ENCODE measurements at places on chromosomes 12 and 14.

GRCh38 chr14:95679148-95679815, 6.9 kb upstream of the TCL1B start:
- DNase-seq = no peak

GRCh38 chr14:75514673-75515628, 7.3 kb upstream of the BATF start:
- DNase-seq = no peak

GRCh38 chr14:104892531-104893434, 27.7 kb downstream of the CEP170B start:
- DNase-seq = no peak

- no peak for DNase-seq
These were observed 112.5 kb upstream of the MED13L start for GRCh38 chr12:116389990-116390389.

DNA sequence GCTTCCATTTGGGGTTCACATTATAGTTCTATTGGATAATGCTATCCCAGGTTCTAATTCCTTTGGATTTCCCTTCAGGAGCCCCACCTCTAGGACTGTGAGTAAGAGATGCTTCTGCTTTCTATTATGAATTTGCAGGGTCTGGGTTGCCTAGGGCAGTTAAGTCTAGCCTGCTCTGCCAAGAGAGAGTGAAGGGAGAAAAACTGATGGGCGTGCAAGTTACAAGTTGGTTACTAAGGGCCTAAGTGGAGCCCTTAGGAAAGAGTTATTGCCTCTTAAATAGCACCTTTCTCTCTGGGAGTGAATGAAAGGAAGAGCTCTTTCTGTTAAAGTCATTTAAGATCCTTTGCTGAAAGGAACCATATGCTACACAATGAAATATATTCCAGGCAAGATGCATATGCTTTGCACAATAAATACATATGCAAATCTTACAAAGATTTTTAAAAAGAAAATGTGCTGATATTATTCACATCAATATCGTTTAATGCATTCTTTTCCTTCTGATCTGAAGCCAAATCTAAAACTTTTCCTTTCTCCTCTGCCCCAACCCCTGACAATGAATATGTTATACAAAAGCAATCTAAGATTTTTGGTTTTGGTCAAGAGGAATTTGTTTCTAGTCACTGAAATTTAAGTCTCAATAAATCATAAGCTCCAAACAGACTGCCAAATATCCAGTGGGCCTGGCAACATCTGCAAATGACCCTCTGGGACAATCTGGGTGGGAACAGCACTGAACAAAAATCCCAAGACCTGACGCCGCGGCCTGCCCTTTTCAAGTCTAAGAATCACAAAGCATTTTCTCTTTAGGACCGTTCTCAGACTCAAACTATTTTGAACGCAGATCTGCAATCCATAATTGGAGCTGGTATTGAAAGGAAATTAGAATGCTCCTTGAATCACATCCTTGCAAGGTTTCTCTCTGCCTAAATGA, 586.7 kb downstream of the ETNK1 start:
- no peak for DNase-seq

DNA sequence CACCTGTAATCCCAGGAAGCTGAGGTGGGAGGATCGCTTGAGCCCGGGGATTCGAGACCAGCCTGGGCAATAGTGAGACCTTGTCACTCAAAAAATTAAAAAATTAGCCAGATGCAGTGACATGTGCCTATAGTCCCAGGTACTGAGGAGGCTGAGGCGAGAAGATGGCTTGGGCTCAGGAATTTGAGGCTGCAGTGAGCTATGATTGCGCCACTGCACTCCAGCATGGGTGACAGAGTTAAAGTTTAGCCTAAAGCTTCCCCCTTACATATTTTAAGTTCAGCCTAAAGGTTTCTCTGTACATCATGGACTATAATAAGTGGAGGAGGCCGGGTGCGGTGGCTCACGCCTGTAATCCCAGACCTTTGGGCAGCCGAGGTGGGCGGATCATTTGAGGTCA, 70.1 kb downstream of the SPRING1 start:
- DNase-seq = no peak

DNA sequence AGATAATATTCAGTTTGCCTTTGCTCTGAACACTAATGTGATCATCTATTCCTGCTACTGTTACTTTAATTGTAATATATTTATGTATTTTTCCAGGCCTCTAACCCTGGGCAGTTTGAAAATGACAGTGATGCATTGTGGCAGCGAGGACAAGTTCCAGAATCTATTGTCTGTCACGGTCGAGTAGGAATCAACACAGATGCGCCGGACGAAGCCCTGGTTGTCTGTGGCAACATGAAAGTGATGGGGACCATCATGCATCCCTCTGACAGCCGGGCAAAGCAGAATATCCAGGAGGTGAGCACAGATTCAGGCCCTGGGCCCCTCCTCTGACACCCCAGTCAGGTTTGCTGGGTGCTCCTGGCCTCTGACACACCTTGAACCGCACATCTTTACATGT, 78.5 kb downstream of the MYRFL start:
- DNase-seq = no peak

DNA sequence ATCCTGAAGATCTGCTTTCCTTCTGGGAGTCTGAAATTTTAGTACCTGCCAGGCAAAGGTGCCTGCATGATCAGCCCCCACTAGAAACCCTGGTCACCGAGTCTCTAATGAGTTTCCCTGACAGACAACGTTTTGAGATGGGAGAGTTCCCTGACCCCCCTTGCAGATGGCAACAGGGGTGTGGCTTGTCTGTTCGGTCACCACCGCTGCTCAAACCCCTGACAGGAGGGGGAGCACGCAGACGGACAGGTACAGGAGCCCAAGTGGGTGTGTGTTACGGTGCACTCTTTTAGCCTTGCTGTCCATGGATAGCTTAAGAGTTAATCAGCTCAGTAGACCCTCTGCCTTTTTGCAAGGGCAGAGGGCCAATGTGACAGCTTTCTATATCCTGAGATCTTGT, 19.3 kb upstream of the CDKN3 start:
- no peak for DNase-seq

- no peak for DNase-seq
These were observed 22.2 kb upstream of the PPP1R13B start for GRCh38 chr14:103869406-103870143.

DNA sequence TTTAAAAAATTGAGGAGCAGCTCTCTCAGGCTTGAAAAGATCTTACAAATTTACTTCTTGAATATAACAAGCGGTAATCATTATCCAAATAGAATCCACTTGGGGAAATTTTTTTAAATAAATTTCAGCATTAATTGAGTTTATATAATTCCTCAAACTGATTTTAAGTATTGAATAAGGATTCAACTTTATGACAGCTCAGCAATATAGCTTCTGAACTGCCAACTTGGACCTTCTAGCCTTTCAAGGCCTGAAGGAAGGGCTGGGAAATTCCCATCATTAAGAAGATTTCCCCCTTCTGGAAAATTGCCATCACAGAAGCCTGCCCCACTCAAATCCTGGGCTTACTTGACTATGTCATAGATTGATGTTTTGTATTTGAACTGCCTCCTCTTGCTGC, 57.5 kb upstream of the GARIN2 start:
- no peak for DNase-seq

GRCh38 chr12:11824736-11825135, 175.3 kb downstream of the ETV6 start:
- no peak for DNase-seq

DNA sequence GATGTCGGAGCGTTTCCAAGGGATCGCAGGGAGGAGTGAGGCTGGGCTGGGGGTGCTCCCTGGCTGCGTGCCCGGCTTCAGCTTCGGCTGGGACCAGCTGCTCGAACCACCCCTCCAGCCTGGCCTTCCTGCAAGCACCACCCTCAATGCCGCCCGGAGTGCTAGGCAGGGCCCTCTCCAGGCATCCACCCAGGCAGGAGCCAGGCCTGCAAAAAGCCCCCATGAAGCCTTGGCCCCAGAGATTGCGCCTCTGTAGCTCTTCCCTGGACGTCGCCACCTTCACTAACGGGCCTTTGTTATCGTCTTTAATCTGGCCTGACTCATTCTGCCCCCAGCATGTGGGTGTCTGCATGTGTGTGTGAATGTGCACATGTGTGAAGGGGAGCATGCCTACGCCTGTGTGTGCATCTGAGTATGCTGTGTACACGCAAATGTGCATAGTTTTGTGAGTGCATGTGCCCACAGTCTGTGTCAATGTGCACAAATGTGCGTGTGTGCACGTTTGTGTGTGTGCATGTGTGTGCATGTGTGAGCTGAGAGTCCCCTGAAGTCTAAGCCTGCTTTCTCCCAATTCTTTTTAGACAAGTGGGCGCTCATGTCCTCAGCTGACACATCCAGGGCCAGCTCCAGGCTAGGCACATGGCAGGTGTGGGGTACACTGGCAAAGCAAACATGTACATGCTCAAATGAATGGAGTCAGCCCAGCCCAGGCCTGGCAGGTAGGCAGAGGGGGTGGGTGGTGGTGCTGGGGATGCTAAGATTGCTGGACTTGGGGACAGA, 195.4 kb upstream of the C14orf180 start:
- no peak for DNase-seq

DNA sequence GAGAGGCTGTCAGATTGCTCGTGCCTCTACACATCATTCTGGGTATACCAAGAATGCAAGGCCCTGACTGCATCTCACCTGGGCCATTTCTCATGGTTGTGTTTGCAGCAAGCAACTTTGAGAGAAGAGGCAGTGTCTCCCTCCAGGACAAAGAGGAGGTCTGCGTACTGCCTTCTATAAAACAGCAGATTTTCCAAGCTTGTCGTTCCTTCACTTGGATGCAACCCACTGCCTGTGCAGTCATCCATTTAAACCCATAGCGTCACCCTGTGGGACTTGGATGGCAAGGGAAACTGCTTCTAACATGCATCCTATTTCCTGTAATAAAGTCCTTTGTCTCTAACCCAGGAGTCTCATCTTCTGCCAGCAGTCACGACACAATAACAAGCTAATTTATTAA, 1.3 kb downstream of the POMT2 start:
- DNase-seq = no peak

GRCh38 chr14:36517242-36518030, 2.6 kb downstream of the NKX2-1 start:
- DNase-seq = no peak

- DNase-seq = no peak
These were observed 114.5 kb downstream of the OTOGL start for GRCh38 chr12:80213871-80214270.

DNA sequence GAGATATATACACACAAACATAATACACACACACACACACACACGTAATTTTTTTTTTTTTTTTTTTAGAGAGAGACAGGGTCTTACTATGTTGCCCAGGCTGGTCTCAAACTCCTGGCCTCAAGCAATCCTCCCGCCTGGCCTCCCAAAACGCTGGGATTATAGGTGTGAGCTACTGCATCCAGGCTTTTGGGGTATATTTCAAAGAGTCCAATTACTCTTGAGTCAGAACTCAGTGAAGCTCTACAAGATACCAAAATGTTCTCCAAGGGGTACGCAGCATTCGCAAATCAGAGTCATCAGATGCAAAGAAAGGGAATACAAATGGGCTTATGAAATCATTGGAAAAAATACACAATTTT, 54.0 kb downstream of the PHLDA1 start:
- no peak for DNase-seq
